ENCODE measurements at places on chromosomes 16 and 17.
A peak's percentile ranks its signal among the peaks of the same experiment; 100 is the strongest.

DNA sequence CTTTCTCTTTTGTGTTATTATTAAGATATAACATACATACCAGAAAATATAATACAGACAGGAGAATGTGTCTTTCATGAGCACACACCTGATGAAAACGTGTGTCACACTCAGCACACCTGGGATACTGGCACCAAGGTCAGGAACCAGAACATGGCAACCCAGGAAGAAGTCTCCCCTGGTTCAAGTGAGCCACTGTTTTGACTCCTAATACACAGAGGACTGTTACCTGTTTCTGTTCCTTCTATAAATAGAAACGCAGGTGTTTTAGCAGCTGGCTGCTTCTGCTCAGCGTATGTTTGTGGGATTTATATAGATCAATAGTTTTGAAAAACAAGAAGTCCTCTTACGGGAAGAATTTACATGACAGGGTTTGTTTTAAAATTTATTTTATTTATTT is 3.5 kb downstream of the SEC14L1 start:
- no peak for DNase-seq

DNA sequence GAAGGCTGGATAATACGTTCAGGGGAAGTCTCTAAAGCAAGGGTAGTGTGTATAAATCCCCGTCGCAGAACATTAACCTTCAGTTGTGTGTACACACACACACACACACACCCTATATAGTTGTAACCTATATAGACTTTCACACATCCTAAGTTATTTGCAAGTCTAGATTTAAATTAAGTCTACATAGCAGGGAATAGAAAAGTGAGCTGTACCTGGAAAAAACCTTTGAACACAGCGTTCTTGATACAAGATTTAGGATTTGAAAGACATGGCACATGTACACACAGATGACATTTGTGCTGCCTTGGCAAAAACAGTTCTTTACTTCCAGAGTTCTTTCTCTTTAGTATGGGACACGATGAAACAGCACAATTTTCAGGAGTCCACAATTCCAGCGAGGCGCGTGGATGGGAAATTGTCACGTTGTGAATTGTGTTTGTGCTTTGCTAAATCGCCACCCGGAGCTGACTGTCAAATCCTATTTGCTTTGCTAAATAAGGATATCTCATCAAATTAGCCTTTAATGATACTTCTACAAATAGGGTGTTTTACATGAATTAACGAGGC is 233.9 kb downstream of the MRTFB start:
- no peak for DNase-seq

DNA sequence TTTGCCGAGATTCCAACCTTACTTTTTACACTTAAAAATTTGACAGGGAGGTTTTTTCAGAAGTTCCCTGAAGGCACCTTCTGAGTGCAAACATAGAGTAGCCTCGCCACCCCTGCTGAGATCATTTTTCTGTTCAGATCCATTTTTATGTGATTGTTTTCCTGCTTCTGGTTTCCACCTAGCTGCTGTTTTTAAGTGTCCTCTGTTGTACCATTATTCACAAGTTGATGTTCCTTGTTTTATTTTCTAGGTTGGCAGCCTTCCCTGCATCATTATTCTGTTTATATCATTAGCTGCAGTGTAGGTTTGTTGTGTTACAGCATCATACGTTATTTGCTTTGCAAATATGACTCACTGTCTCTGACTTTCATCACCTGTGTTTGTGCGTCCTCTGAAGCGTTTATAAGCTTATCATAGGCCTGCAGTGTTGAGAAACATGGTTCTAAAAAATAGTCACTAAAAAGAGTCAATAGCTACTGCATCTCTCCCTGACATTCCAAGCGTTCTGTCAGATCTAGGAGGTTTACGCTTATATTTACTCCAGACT is 116.9 kb upstream of the CLEC3A start:
- no peak for DNase-seq

- no peak for DNase-seq
Measured at GRCh38 chr16:1810536-1810935, 16.1 kb downstream of the HAGH start.

- DNase-seq: no peak
Measured at GRCh38 chr17:55219934-55220333, 44.8 kb upstream of the HLF start.

- DNase-seq: peak; percentile 49
Measured at GRCh38 chr17:43338886-43339516, 59.8 kb upstream of the ARL4D start.

DNA sequence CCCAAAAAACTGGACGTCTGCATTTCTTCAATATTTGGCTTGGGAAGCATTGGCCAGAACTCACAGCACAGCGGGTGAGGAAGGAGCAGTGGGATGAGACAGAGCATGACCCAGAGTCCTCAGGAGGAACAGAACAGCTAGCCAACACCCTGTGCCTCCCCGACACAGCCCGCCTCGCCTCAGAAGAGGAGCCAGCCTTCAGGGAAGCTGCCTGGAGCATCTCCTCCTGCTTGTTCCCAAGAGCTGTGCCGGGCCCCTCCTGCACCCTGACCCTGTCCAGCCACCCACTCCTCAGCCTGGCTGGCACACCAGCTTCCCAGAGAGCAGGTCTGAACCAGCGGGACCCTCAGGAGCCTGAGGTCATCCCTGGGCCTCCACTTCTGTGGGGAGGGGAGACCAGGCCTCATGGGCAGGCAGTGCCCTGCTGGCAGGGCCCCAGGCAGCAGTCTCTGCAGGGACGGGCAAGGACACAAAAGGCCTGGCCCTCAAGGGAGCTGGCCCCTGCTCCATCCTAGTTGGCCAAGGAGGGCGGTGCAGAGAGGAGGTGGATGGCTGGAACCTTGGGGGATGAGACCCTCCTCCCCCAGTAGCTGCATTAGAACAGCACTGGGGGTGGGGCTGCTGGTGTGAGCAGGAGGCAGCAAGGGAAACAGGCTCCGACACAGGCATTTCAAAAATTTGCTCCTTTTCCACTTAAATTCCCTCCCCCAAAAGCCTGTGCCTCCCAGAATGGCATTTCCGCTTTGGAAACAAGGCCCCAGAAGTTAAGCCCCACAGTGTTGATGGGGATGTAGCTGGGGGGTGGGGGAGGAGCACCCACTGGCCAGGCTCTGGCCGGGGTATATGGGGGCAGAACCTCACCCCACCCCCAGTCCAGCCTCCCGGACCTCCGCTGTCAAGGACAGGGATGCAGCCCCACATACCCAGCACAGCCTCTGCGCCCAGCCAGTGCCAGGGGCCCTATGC is 1.8 kb upstream of the BCAR1 start:
- DNase-seq: no peak

- peak; percentile 98 for DNase-seq
Measured at GRCh38 chr16:67968400-67969253, at the start of gene SLC12A4. SLC12A4 (minus strand) TSS chr16:67968637; CDS start chr16:67968553, 84 bp downstream.

DNA sequence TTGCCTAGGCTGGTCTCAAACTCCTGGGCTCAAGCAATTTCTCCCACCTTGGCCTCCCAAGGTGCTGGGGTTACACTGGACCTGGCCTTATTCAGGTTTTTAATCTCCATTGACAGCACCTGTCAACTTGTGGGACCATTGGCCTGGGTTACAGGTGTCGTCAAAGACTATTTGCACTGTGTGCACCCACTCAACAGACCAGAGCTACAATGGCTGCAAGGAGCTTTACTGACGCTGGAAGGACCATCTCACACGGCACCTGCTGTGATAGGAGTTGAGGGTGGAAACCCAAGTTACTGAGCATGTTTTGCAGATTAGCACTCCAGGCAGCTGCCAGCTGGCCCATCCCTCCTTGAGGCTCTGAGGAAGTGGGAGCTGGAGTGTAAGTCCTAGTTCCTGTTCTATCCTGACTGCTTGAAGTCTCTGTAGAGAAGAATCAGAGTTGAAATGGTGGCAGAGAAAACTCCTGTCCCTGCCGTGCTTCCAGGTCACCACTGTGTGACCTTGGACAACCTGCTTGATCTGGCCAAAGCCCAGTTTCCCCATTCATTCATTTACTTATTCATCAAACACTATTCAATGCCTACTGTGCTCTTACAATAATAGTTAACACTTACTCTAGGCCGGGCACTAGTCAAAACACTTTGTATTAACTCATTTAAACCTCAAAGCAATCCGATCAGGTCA is 42.4 kb upstream of the LONP2 start:
- DNase-seq: no peak

GRCh38 chr17:18981642-18982424 is 22.7 kb downstream of the FAM83G start:
- DNase-seq: no peak

DNA sequence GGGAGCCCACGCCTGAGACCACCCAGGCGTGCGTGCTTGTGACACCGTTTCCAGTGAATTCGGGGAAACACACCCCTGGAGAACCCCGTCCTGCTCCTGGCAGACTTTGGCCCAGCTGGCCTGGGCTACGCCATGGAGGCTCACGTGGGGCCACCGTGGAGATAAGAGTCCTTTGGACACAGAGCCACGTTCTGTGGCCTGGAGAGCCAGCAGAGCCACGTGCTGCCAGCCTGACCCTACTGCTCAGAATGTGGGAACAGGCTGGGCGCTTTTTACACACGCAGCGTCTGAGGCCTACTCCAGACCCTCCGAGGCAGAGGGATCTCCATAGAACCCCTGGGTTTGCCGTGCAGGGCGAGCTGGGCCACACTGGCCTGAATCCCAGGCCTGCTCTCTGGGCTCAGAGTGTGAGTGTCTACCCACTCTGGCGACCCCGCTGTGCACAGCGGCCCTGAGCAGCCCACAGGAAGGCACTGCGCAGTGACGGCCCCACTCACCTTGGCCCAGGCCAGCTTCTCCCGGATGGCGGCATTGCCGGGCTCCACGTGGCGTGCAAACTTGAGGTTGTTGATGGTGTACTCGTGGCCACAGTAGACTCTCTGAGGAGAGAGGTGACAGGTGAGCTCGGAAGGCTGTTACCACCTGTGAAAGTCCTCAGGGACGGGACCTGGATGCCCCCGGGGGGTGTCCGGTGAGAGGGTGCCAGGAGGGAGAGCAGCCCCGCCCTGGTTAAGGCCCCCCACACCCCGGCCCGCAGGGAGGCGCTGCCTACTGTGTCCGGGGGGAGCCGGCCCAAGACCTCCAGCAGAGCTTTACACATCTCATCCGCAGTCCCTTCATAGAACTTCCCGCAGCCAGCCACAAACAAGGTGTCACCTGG is 10.0 kb downstream of the HAGH start:
- no peak for DNase-seq

- peak; percentile 79 for DNase-seq
Measured at GRCh38 chr17:67390646-67391361, 13.7 kb downstream of the PITPNC1 start.

- DNase-seq: no peak
Measured at GRCh38 chr17:79681628-79682261, 49.0 kb upstream of the ENPP7 start.

DNA sequence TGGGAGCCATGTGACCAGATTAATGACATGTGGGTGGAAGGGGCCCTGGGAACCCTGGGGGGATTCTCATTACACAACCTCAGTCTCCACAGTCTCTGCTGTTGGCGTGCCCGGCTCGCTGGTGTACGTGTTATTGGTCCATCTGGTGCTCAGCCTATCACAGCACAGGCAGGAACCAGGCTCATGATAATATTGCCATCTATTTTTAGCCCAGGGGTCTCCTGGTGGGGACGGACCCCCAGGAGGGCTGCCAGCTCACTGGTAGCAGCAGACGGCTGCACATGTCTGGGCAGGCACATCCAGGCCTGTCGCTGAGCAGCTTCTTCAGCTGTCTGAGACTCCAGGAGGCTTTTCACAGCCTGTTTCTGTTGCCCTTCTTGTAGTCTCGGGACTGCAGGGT is 123.8 kb downstream of the RAB11FIP4 start:
- no peak for DNase-seq

DNA sequence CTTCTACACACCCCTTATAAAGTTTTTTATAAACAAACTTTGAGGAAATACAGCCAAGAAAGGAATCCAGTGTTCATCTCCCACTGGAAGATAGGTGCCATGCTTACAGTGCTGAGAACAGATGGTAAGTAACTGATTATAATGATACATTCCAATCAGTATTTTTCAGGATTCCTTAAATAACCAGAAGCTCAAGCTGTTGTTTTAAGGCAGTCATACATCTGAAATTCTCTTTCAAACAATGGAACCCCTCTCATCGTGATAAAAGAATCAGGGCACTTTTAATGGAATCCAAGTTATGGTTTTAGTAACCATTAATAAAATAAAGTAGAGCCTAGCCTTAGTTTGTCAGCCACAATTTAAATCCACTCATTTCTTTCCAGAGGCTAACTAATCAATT is 56.1 kb upstream of the STAC2 start:
- DNase-seq: no peak

DNA sequence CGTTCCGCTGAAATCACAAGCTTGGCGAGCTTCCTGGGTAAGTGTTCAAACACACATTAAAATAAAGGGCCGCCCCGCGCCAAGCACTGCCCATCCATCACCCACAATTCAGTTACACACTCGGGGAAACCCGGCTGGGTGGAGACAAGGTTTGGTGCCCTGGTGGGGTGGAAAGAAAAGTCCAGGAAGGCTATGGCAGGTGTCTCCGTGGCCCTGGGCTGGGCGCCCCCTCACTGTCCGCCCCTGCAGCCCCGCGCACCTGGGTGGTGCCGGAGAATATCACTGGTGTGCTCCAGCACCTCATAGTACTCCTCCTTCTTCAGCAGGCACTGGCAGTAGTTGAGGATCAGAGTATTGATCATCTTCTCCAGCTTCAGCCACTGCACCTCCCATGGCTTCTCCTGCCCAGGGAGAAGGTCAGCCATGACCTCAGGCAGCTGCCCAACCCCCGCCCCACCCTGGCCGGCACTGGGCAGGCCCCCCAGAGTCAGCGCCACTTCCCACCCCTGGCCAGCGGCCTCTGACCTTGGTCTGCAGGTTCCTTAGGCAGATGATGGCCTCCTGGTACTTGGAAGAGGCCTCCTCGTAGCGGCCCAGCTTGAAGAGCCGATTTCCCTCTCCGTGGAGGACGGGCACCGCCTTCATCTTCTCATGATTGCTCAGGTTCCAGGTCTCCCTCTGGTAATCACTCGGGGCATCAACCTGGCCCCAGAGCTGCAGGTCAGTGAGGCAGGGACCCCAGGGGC is 8.4 kb downstream of the AIPL1 start:
- DNase-seq: no peak

GRCh38 chr16:87384162-87384874 is 742 bp upstream of the FBXO31 start:
- peak; percentile 65 for DNase-seq

DNA sequence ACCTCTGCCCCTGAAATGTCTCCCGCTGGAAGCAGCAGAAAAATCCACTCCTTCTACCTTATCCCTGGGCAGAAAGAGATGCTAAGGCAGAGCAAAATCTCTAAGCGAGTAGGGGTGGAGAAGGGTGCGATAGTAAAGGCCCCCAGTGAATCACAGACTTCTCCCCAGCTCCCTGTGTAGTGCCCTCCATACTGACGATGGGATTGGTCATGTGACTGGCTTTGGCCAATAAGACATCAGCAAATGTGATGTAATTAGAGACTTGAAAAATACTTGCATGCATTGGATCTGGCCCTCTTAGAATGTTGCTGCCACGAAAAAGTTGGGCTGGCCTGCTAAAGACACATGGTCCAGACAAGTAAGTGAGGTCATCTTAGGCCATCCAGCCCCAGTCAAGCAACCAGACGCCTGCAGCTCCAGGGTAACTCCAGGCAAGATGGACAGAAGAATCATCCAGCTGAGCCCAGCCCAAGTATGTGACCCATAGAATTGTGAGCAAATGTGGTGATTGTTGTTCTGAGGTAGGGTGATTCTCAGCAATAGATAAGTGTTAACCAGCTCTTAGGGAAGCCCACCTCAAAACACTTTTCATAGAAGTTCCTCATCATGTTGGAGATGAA is 36.0 kb downstream of the HASPIN start:
- no peak for DNase-seq

All from activated naive CD8-positive, alpha-beta T cell treated with anti-CD3 and anti-CD28 coated beads for 36 hours (primary cell).